Dorsolateral prefrontal cortex (tissue), 122 donors: ENCODE measurements at places on chromosomes 16 and 17. TPM values are rescaled to one million over a fixed set of nuclear protein-coding genes. Genes with fewer than 3 reads are reported as not detected.

PRSS27 gene
- 3.6 TPM for total RNA-seq

GRCh38 chr17:385836-386140, 33.2 kb upstream of the RPH3AL start:
- DNase-seq: no peak

DNA sequence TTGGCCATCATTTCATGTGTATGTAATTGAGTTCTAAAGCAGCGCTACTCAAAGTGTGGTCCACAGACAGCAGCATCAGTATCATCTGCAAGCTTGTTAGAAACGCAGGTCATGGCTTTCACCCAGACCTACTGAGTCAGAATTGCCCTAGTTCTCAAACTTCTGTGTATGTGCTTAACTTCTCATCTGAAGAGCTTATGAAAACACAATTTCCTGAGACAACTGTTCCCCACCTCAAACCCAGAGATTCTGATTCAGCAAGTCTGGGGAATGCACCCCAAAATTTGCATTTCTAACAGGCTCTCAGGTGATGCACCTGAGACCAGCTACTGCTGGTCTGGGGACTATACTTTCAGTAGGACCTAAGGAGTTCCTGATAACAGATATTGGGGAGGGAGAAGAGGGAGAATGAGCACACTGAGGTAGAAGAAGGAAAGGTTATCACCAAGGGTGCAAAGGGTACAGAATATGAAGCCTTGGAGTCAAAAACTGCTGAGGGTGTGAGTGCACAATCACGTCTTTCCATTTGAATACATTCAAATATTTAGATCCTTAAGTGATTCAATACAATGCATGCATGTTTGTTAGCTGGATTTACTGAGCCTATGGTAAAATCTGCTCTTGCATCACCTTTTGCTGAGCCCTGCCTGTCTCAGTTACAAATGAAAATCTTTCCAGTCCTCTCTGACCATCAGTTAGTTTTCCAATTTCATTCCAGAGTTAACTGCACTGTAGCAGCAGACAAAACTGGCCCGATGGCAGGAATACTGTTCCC, 29.2 kb upstream of the SKAP1 start:
- no peak for DNase-seq

DNA sequence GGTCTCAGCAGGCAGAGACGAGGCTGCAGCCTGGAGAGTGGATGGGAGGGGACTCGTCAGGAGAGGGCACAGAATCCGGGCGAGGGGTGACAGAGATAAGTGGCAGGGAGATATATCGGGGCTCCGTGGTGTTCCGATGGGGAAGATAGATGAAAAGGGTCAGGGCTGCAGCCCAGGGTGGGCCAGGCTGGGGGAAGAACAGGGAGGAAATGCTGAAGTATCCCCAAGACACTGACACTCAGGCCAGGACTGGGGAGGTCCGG, 2.1 kb downstream of the LGALS3BP start:
- no peak for DNase-seq

- no peak for DNase-seq
Measured at GRCh38 chr17:29238133-29238850, 8.4 kb upstream of the CRYBA1 start.
